Fibroblast of skin of left biceps (primary cell): ENCODE measurements at places on chromosomes 13 and 19.

DNA sequence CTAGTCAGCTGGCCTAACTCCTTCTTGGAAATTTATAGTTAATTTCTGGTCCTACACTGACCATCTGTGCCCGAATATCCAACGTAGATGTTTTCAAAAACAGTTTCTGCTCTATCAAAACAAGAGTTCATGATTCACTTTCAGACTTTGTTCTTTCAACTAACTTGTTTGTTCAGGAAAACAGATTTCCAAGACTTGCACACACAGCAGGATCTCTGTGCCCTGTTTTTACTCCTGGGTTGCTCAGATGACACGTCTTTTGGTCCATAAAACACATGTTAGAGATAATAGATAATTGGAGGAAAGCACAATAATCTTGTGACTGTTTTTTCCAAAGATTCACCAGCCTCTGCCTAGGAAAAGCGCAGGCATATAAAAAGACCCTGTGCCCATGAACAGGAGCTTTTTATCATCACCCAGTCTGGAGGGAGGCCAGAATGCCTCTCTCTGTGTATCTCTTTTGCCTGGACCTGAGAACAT, 218.0 kb downstream of the IRS2 start:
- DNase-seq, result no peak

DNA sequence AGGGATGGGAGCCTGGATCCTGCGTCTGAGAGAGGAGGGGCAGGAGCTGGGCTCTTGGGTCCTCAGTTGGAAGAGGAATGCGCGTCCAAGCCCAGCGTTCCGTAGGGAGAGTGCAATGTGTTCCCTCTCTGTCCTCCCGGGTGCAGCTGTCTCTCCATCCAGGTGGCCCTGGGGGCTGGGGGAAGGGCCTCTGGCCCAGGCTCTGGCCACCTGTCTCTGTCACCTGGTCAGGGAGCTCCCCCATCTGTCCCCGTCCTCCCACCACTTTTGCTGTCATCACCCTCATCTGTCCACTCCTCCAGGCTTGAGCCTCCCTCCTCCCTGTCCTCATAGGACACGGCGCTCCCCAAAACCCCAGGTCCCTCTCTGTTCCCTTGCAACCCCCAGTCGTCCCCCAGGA, 3.7 kb upstream of the SBK2 start:
- no peak for DNase-seq

GRCh38 chr19:16330806-16331690, 6.4 kb downstream of the KLF2 start:
- no peak for DNase-seq

DNA sequence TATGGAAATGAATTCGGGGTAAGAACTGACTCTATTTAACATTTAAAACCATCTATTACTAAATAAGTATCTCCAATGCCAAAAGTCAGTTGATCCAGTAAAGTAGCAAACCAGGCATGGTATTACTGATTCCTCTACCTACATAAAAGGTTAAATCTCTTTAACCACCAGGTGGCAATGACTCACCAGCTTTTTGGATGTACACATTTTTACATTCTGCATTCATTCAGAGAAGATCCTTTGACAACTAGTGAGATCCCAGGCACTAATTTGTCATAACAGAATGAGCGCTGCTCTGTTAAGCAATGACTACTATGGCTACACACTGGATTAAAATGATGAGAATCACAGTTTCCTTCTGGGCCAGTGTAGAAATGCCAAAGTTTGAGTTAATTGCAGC, 329.8 kb upstream of the GPC6 start:
- peak; percentile 6 for DNase-seq

GRCh38 chr19:17946965-17947784, 14.4 kb downstream of the CCDC124 start:
- no peak for DNase-seq

DNA sequence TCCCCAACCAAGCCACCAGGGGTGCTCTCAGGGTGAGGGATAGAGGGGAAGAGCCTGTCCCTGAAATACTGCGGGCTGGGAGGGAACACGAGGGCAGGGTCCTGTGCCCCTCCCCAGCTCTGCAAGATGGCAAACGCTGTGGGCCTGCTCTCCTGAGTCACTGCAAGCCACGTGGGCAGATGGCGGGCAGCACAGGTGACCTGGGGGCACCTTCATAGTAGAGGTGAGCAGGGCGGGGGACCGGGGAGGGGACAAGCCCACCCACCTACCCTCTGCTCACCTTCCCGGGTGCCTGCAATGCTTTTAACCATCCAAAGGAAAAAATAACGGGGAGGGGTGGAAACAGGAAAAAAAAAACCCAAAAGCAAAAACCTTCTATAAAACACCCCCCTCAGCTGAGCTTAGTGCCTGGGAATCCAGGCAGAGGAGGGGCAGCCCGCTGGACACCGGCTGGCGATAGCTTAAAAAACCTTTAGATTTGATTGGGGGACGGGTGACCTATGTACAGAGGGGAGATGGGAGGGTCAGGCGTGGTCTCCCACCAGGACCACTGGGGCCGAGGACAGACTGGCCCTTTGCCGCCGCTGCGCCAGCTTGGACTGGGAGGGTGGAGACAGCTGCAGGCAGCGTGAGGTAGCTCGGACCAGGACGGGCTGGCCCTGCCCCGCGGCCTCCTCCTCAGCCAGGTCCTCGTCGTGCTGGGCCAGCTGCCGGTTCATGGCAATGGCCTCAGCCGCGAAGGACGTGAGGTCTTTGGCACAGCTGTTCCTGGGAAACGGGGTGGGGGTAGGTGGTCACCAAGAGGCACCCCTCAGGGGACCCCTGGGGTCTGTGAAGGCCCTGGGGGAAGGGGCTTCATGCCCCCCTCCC, 11.7 kb downstream of the MKNK2 start:
- DNase-seq, result no peak

- no peak for DNase-seq
These were observed 10.8 kb downstream of the PRR36 start for GRCh38 chr19:7863157-7863970.

DNA sequence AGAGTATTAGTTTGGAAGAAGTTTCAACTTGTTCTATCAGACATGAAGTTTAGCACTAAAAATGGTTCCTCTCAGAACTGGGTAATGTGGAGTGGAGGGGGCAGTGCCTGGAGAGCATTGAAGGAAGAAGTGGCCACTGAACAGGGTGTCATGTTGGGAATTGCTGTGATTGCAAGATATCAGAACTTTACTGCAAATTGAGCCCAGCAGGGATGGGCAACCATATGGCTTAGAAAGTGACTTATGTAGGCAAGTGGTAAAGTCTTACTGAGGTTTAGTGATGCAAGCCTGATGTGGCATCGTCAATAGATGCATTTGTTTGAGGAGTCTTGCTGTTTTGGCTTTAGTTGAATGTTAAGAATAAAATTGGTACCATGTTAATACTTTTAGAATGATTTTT, 31.7 kb downstream of the WASF3 start:
- no peak for DNase-seq

DNA sequence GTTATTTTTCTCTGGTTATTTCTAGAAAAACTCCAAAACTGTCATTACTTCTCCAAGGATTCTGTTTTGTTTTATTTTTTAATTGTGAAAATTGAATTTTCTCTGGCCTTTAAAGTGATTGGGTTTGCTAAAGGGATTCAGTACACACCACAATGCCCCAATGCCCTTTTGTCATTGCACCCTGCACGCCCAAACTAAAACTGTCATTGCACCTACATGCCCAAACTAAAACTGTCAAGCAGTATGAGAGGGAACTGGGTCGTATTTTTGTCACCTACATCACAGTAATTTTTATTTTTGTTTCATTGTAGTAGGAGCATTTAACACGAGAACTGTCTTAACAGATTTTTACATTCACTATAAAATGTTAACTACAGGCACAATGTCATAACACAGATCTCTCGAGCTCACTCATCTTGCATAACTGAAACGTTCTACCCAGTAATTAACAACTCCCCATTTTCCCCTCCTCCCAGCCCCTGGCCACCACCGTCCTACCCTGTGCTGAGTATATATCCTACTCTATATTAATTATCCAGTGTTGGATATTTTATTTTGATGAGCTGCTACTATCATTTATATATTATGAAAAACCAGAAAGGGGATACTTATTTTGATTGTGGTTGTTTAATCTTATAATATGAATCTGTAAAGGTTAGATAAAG, 7.2 kb downstream of the NALCN start:
- no peak for DNase-seq

- DNase-seq, result peak; percentile 96
These were observed 19.3 kb downstream of the GNA15 start for GRCh38 chr19:3154957-3155736.

DNA sequence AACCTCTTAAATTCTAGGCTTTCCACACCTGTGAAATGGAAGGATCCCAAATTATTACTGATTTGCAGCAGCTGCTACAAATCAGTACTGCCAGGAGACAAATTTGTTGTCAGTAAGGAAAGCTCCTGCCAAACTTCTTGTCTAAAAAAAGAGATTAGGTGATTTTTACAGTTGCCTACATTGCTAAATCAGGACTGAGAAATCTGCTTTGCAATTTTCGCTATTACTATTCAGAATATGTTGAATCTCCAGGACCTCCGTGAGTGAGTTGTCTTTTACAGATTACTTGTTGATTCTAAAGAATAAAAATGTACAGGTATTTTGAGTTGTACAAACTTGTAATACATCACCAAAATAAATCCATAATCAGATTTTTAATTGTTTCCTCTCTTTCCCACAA, 1815.9 kb downstream of the PCDH9 start:
- DNase-seq, result no peak

DNA sequence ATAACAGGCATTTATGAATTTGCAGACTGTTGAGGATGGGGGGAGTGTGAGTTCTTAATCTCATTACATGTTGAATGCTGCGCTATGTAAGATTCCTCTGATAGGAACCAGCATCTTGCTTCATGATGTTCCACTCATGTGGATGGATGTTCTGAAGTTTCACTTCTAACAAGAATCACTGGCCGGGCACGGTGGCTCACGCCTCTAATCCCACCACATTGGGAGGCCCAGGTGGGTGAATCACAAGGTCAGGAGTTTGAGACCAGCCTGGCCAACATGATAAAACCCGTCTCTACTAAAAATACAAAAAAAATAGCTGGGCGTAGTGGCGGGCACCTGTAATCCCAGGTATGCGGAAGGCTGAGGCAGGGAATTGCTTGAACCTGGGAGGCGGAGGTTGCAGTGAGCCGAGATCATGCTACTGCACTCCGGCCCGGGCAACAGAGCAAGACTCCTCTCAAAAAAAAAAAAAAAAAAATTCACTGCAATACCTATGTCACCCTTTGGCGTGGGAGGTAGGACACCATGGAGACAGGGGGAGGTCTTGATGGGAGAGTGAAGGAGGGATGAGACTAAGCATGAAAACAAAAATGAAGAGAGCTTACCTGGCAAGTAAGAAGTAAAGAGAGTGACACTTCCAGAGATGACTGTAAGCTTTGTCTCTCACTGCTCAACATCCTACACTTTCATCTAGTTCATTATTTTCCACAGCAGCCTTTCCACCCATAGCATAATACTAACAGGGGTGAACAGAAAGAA, 133.0 kb downstream of the DCT start:
- no peak for DNase-seq

- DNase-seq, result peak; percentile 78
These were observed 28.2 kb downstream of the VSTM1 start for GRCh38 chr19:54035215-54036178.

GRCh38 chr19:28475525-28475924, 737.4 kb downstream of the UQCRFS1 start:
- DNase-seq, result no peak

DNA sequence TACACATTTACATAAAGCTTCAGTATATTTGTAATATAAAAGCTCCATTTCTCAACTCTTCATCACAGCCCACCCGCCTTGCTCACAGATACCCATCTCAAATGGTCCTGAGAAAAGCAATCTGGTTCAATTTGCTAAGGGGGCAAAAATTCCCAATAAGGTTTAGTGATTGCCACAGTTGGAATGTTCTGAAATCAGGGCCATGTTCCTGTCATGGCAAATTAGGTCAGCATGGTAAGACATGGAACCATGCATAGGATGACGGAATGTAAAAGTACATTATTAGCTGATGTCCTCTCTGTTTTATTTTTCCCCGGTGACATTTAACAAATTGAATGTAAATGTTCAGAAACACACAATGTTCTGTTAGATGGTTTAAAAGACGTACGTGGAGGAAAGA, 274.3 kb downstream of the MZT1 start:
- DNase-seq, result no peak

GRCh38 chr13:28718543-28719226, at the start of gene SLC46A3:
TSS of gene SLC46A3 (minus strand) at chr13:28718970. CDS start at chr13:28717998, 972 bp downstream.
- peak; percentile 94 for DNase-seq

DNA sequence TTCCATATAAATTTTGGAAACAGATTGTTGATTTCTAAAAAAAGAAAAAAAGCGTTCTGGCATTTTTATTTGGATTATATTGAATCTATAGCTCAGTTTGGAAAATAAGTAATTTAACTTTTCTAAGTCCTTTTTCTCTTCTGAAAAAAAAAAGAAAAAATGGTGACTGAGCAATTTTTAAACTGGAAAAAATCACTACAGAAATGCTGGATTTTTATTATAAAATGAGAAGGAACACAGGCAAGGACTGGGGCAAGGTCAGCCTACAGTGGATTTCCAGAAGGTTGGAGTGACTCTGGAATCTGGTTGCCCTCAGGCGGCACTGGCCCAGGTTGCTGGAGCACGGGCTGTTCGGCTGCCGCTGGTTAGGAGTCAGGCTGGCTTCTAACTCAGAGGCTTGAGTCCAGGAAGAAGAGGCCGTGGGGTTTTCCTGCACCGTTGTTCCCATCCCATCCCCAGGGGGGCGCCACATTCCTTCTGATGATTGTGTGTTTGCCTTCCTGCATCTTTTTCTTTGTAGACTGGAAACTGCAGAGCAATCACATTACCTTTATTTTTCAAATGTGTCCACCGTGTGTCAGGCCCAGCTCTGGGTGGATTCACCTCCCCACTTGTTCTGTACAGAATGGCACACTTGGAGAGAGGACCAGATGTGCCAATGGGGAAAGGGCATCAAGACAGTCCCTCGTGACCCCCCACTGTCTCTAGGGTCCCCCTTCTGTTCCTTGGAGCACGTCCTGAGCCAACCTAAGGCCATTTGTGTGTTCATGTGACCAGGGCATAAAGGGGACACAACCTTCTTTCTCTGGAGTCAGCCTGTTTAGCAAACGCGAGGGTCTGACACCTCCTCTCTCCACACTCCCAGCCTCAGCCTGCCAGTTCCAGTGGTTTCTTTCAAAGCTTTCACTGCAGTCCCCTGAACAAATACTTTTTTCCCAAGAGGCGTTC, 44.5 kb upstream of the GTF3A start:
- DNase-seq, result no peak

- DNase-seq, result no peak
These were observed 42.5 kb downstream of the GNG7 start for GRCh38 chr19:2659856-2660432.

GRCh38 chr13:91017669-91018053, 329.8 kb upstream of the MIR17HG start:
- no peak for DNase-seq
